ENCODE measurements at places on chromosomes 2 and 18.

GRCh38 chr2:212901604-212902275 is 249.7 kb downstream of the IKZF2 start:
- DNase-seq, result no peak

DNA sequence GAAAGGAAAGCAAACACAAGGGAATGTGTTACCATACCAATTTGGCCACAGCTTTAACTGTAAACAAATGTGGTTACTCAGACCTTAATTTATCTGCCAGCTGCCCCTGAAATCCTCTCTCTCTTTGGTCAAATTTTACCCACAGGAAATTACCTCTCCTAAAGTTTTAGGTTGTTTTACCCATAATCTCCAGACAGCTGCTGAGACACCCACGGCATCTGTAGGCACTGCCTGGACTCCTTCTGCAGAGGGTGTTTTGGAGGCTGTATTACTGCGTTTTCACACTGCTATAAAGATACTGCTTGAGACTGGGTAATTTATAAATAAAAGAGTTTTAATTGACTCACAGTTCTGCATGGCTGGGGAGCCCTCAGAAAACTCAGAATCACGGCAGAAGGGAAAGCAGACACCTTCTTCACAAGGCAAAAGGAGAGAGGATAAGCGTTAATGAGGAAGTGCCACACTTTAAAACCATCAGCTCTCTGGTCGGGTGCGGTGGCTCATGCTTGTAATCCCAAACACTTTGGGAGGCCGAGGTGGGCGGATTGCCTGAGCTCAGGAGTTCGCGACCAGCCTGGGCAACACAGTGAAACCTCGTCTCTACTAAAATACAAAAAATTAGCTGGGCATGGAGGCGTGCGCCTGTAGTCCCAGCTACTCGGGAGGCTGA is 677.5 kb upstream of the FSHR start:
- DNase-seq, result no peak

GRCh38 chr2:152409386-152410164 is 74.6 kb downstream of the FMNL2 start:
- no peak for DNase-seq

DNA sequence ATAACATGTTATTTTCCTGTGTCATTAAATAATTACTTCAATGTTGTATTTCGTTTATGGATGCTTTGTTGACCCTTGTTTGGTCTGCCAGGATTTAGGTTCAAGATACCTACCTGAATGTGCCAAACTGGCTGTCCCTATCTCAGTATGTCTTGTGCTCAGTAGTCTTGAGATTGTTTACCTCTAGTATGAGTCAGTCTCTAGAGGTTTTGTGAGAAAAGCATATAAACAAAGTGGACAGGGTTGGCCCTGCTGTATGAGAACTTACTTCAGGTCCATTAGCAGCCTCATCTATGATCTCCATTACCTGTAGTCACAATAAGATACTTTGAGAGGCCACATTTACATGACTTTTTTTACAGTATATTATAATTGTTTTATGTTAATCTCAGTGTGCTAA is 17.8 kb downstream of the DDX18 start:
- no peak for DNase-seq

DNA sequence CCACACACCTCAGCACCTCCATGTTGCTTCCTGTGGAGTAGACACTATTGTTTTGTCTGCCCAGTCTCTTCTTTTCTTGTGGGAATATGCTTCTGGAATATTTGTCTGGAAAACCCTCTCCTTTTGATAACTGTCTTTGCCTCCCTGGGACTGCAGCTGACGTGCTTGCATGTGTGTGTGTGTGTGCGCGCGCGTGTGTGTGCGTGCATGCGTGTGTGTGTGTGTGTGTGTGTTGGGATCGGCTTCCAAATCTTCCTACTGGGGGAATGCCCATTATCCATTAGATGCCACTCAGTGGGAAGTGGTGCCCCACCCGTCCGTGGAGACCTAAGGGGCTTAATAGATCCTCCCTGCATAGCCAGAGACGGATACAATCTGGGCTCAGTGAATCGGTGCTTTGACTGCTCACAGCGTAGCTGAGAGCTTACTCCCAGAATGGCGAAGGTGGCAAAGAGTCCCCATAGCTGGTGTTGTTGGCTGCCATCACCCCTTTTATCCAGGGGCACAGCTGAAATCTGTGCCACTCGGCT is 86.9 kb downstream of the RRM2 start:
- DNase-seq, result no peak

DNA sequence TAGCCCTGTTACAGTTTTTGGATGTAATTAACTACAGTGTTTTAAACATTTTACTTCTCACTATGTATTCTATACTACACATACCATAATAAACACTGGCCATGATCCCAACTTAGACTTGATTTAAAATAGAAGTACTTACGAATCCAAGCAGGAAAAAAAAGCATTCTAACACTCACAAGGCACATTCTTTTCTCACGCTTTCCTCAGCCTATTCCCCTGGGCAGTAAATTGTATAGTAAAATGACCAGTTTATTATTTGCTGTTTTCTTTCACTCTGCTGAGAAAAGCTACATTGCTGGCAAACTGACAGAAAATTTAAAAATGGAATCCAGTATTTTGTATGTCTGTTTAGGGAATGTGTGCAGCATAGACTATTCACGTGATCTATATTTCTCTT is 2.8 kb upstream of the TANC1 start:
- DNase-seq, result no peak

DNA sequence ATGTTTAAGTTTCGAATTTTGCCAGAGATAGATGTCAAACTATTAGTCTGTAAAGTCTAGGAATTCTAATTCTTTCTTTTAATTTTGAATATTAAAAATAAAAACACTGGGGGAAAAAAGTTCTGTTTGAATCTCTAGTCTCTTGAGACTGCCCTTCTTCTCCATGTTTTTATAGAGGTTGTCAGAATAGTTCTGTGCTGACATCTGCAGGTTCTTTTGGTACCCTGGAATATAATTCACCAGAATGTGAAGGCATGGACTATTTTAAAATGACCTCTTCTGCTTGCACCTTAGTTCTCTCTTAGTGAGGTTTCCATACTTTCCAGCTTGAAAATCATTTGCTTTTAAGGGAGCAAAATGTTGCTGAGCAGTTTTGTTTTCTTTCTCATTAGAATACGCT is 121.0 kb upstream of the MSTN start:
- no peak for DNase-seq

- no peak for DNase-seq
Measured at GRCh38 chr2:129319422-129319717, 660.1 kb upstream of the RAB6C start.

- no peak for DNase-seq
Measured at GRCh38 chr2:83874712-83875430, 584.2 kb downstream of the SUCLG1 start.

- no peak for DNase-seq
Measured at GRCh38 chr18:40935423-40935822, 1019.6 kb upstream of the PIK3C3 start.

- DNase-seq, result no peak
Measured at GRCh38 chr18:64966667-64967066, 784.1 kb upstream of the CDH7 start.

- DNase-seq, result no peak
Measured at GRCh38 chr2:232641153-232641848, 7.9 kb downstream of the EFHD1 start.

GRCh38 chr2:196607073-196607472 is 32.4 kb upstream of the CCDC150 start:
- no peak for DNase-seq

- DNase-seq, result no peak
Measured at GRCh38 chr2:38028829-38029228, 47.1 kb downstream of the CYP1B1 start.

GRCh38 chr2:112866128-112866835 is 29.7 kb upstream of the IL1B start:
- DNase-seq, result no peak

- DNase-seq, result no peak
Measured at GRCh38 chr18:41643427-41643826, 311.6 kb upstream of the PIK3C3 start.

GRCh38 chr2:174874085-174874484 is 109.8 kb upstream of the CHRNA1 start:
- DNase-seq, result no peak

DNA sequence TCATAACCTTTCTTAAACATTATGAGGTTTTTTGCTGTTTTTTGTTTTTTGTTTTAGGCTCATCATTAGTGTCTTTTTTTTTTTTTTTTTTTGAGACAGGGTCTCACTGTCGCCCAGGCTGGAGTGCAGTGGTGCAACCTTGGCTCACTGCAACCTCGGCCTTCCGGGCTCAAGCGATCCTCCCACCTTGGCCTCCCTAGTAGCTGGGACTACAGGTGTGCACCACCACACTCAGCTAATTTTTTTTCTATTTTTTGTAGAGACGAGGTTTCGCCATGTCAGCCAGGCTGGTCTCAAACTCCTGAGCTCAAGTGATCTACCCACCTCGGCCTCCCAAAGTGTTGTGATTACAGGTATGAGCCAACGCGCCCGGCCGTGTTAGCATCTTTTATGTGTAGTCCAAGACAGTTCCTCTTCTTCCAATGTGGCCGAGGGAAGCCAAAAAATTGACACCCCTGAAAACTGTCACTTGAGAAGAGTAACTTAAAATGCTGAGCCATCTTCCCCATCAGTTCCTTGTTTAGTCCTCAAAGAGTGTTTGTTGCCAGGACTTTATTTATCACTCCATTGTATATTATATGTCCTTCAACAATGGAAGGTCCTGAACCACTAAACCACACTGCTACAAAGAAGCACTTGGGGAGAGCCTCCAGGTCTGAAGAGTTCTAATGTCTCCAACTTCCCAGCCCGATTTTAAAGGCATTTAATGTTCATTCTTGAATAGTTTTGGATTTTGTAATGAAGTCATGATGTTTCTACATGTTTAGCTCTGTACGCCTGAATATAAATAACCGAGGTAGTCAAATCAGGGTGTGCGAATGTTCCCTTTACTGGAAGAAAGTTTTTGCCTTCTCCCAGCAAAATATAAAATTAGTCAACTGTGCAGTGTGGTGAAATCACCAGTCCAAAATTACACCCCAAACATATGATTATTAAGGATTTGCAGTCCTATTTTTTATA is 26.4 kb downstream of the ZNF516 start:
- peak; percentile 48 for DNase-seq

DNA sequence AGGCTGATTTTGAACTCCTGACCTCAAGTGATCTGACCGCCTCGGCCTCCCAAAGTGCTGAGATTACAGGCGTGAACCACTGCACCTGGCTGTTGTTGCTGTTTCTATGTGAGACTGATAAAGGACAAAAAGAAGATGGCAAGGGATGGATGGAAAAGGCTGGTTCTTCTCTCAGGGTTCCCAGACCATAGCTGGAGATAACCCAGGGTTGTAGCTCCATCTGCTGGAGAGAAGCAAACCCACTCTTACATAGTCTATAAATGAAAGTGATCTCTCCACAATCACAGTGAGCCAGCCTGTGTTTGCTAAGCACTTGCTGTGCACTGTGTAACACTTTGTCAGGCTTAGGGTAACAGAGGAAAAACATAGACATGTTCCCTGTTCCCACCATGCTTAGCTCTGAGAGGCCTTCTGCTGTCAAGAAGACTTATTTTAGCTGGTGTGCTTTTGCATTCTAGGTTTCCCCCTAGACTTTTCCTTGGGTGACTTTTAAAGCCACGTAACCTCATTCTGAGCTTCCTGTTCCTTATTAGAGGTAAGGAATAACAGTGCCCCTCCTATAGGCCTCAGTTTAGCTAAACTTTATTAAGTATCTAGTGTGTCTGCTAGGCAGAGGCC is 49.7 kb downstream of the LIMS1 start:
- DNase-seq, result peak; percentile 57

GRCh38 chr2:237691029-237691907 is 63.9 kb downstream of the LRRFIP1 start:
- no peak for DNase-seq

- no peak for DNase-seq
Measured at GRCh38 chr2:231413456-231413855, 17.9 kb downstream of the B3GNT7 start.

GRCh38 chr18:55968550-55968949 is 380.6 kb upstream of the TCF4 start:
- no peak for DNase-seq

GRCh38 chr2:177998996-177999395 is 73.6 kb downstream of the PDE11A start:
- no peak for DNase-seq

DNA sequence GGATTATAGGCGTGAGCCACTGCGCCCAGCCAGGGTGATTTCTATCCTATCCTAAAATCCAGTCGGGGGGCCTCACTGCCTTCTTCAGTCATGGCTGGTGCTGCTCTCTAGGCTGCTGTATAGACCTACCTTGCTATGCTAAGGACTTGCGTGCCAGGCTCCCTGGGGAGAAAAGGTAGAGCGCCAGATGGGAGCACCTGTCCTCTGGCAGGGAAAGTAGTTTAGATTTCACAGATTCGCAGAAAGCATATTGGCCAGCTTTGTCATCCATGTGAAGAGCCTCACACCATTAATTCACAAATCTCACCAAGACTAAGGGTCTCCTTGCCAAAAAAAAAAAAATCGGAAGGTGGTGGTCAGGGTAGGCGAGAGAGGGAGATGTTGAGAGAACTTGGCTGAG is 217.6 kb downstream of the ATAD2B start:
- DNase-seq, result no peak

DNA sequence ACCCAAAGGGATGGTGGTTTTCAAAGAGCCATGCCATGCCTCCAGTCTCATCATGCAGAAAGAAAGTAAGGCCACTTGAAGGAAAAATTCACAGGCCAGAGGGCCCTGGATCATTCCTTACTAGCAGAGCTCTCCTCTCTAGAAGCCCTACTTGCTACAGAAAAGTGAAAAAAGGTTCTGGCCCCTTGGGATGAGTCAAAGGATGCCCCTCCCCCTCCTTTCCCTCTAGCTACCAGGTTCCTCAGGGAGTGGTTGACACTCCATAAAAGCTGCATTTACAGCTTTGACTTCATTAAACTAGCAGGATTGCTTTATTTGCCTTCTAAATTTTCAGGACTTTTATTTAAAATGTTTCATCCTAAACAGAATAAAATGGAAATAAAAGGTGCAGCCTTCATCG is 21.2 kb downstream of the OSR1 start:
- DNase-seq, result no peak

DNA sequence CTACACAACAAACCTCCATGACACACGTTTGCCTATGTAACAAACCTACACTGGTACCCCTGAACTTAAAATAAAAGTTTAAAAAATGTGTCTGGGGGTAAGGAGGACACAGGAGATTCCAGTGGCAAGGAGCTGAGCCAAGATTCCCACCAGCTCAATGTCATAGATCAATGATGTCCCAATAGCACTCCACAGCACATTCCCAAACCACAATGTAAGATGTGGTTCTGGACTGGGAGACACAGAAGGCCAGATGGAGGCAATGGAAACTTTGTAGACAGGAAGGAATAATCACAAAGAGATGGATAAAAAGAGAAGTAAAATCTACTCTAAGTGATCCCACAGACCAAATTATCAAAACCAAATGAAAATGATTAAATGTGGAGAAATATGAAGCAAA is 312.4 kb upstream of the SOX11 start:
- peak; percentile 19 for DNase-seq

- DNase-seq, result no peak
Measured at GRCh38 chr2:206526416-206526815, 83.1 kb downstream of the ADAM23 start.

GRCh38 chr2:29606104-29607037 is 315.0 kb downstream of the ALK start:
- DNase-seq, result peak; percentile 78

All from fibroblast of skin of left biceps (primary cell).